ENCODE measurements at places on chromosomes 4 and X.
A peak's percentile ranks its signal among the peaks of the same experiment; 100 is the strongest.

GRCh38 chr4:156536661-156537060 lies 434.9 kb downstream of the PDGFC start:
- DNase-seq: no peak

DNA sequence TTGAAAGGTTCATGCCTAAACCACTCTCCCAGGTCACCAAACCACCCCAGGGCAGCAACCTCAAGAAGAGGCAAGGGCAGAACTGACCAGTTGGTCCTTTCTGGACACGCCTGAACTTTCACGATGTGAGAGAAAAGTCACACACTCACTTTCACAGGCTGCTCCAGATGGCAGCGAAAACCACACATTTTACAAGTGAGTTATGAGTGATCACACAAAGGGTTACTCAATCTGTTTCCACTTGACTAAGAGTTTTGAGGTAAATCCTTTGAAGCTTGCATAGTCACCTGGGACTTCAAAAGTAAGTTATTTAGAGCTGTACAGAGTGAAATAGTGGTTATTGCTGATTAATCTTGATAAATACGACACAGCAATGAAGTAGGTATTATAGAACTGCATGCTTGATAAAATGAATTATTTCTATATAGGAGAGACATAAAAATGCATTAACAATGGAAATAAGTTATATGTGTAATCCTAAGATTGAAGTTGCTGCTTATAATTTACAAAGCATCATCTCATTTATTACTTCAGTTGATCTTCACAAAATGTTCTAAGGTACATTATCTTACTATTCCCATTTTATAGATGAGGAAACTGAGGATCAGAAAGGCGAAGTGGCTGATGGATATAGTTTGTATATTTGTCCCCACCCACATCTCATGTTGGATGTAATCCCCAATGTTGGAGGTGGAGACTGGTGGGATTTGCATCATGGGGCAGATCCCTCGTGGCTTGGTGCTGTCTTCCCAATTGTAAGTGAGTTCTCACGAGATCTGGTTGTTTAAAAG lies 103.0 kb upstream of the KLF3 start:
- DNase-seq: no peak

DNA sequence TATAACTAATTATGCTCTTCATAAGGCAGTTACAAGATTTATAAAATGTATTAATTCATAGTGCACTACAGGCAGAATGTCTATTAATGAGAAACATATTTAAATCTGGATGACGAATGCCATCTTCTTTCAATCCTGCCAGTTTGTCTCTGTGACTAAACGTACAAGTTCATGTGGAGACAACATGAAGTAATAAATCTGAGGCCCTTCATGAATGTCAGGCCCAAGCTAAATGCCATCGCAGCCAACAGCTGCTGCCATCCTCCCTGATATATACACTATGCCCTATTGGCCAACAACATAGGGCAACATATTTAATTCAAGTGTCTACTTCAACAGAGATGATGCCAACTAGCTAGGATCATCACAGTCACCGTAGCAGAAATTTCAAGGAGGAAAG lies 43.7 kb downstream of the TSPAN5 start:
- DNase-seq: no peak

DNA sequence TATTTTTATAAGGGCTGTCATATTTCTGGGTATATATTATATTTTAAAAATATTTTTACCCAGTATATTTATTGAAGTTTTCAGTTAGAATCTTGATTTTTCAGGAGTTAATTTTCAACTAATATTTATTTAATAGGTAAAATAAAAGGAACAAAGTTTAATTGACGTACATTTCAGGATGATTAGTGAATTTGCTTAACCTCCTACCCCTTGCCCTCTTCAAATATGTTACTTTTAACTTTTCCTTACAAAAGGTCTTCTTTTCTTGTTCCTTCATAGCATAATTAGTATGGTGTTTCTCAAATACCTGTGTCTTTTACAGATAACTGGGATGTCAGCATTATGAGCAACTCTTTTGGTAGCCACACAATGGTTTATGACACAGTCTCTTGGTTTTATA lies 24.8 kb upstream of the MSMO1 start:
- DNase-seq: no peak

DNA sequence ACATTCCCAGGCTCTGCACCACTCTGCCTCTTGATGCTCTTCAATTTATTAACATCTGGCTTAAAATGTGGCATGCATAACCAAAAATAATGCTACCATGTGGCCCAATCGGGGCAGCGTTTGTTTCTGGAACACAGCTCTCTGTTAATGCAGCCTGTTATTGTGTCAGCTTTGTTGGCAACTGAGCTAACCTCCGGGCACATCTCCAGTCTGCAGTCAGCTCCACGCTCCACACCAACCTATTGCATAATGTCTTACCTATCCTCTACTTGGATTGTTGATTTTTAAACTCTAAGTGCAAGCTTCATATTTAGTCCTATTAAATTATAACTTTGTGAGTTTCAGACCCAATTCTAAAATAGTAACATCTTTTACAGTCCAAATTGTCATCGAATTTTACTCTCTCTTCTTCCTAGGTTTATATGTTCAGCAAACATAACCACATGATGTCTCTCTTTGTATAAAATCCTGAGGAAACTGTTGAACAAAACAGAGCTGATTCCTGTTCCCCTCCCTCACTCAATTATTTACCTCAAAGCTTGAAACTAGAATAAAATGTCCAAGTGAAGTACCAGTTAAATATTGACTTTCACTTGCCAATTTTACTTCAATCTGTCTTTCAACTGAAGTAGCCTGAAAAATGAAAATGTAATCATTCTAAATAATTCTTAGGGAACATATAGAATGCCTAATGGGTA lies 92.2 kb upstream of the RAPGEF2 start:
- peak; percentile 77 for DNase-seq

DNA sequence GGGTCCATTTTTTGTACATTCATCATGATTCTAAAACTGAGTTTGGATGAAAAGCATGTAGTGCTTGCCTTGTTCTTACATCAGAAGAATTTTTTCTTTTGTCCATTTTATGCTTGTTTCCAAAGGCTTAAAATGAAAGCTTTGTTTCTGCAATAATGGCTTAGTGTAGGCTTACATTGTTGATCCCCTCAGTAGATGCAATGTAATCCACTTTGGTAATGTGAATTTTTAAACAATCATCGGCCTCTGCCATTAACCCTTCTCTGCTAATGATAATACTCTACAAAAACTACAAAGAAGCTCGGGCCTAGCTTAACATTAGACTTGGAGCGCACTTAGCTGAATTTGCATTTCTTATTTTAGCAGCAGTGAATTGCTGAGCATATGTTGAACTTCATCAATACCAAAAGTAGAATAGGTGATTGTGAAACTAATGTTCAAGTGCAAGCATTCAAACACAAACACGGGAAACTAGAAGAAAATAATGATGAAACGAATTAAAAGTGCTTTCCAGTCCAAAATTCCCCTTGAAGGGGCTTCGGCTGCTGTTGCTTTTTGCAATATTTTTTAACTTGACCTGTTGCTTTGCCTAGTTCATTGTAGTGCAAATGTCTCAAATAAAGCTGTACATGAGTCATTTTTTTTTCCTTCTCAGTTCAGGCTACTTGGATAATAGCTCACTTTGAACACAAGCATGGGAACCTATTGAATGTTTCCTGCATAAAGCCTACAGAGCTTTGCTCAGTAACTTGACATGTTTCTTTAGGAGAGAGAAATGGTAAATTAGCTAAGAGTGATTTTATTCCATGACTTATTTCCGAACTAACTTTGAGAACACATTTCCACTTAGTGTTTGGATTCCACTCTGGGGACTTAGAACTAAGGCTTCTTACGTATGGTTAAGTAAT lies 66.5 kb downstream of the SLIT2 start:
- no peak for DNase-seq

GRCh38 chrX:45006002-45006800 lies 133.2 kb downstream of the KDM6A start:
- no peak for DNase-seq

GRCh38 chr4:109389369-109390114 lies 44.1 kb upstream of the SEC24B start:
- no peak for DNase-seq

DNA sequence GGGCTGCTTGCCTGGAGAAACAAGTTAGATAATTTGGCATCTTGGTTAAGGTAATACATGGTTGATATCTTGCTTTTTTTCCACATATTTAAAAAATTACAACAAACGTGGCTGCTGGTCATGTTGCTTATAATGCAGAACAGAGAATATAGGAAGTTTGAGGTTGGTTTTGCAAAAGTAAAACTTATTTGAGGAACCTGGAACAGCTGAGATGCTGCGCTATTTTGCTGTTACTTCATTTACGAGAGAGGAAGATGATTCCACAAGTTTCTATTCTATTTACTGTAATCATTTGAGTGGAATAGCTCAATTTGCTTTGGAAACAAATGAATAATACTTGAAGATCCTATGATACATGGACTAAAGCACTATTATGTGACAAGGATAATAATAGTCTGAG lies 118.9 kb downstream of the TMA16 start:
- DNase-seq: no peak

DNA sequence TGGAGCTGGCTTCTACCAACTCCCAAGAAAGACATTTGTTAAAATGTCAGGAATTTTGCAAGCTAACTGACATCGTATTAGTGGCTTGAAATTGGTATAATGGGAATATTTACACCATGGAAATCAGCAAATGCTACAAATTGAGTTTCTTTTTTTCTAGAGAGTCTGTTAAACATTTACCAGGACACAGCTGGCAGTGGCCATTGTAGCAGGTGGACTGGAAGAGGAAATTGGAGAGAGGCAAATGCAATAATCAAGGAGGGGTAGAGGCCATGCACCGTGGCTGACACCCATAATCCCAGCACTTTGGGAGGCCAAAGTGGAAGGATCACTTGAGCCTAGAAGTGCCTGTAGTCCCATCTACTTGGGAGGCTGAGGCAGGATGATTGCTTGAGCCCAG lies 32.9 kb upstream of the TSR2 start:
- no peak for DNase-seq

GRCh38 chr4:125316401-125316790 lies 1.6 kb downstream of the FAT4 start:
- no peak for DNase-seq

DNA sequence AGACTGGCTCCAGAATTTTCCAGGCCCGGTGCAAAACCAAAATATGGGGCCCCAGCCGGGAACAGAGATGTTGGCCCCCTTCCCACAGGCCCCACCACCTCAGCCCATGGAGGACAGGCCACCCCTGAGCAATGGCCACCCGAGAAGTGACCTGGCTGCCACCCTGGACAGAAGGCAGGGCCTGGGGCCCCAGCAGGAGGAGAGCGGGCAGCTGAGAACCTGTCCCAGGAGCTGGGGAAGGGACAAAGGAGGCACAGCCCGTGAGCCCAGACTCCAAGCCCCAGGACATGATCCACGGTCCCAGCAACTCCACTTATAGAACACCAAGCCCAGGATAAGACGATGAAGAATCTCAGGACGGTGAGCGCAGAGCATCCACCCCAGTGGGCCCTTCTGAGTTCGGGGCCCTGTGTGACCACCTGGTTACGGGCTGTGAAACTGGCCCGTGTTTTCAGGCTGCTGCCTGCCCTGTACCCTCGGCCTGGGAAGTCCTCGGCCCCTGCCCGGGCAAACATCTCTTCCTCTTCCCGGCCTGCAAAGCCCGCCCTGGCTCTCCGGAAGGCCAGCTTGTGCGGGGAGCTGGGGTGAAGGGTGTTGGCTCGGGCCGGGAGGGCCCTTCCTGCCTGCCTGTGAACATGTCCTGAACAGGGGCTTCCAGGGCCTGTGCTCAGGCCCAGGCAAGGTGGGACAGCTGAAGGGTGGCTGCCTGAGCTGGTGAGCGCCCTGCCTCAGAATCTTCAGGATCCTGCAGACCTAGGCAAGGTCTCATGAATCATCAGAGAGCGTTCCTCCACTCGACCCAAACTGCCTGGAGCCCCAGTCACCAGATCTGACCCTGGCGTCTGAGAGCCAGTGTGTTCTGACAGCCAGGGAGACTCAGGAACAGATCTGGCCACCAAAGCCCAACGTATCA lies 47.0 kb upstream of the MAN2B2 start:
- no peak for DNase-seq

- DNase-seq: no peak
Measured at GRCh38 chrX:10931976-10932375, 179.2 kb upstream of the HCCS start.

- no peak for DNase-seq
Measured at GRCh38 chrX:83916525-83916924, 55.6 kb downstream of the CYLC1 start.

DNA sequence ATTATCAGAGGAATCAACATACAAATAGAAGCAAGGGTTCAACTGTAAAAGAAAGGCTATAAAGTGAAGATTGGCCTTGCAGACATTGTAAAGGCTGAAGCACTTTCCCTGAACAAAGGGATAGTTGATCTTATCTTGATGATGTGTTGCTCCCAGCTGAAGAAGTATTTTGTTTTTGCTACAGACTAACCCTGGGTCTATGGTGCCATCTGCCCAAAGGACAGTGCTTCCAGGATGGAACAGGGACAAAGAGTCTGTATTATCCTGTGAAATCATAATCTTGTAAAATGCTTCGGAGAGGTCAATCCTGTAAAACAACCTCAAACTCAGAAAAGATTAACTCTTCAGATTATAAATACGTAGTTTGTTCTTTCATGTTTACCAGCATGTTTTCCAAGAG lies 251.7 kb upstream of the ANKRD50 start:
- no peak for DNase-seq

GRCh38 chr4:17807446-17807845 lies 3.1 kb downstream of the DCAF16 start:
- no peak for DNase-seq

DNA sequence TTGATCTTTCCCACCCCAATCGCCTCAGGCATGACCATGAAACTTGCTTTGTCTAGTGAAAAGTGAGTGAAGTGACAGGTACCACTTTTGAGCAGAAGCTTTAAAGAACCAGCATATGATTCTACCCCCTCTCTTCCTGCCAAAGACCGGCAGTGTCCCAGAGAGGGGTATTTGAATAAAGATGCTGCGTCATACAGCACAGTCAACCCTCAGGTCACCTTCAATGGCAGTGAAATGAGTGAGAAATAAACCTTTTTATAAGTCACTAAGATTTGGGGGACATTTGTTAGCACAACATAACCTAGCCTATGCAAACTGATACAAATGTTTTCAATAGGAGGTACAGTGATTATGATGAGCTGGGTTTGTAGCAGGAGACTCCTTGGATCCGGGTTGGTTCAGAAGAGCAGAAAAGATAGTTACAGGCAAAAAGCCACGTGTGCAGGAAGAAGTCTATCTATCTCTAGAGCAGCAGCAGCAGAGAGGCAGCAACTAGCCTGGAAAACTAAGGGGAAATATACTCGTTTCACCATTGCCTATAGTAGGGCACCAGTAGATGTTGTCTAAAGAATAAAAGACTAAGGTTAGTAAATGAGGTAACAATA lies 30.3 kb upstream of the SPRY1 start:
- no peak for DNase-seq

DNA sequence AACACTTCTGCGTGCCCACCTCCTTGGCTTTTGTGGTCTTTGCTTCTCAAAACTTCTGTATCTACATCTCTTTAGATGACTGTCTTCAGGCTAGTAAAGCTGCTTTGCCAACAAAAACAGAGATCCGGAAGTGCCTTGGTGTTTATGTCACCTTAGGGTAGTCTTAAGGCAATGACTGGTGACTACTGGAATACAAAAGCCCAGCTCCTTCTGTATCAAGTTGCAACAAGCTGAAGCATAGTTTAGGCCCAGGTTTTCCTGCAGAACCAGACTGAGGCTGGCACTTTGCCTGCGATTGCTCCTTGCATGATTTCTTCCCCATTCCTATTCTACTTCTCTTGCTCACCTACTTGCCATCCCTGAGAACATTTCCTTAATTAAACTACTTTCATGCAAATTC lies 333.8 kb downstream of the DMD start:
- no peak for DNase-seq

GRCh38 chrX:63350465-63350877 lies 661 bp downstream of the SPIN4 start:
- DNase-seq: no peak

- no peak for DNase-seq
Measured at GRCh38 chr4:148283665-148284064, 158.5 kb downstream of the NR3C2 start.

Data from GM04503 (cell line).